Iris pigment epithelial cell (primary cell): ENCODE measurements at places on chromosomes 4 and X.
A peak's percentile ranks its signal among the peaks of the same experiment; 100 is the strongest.

DNA sequence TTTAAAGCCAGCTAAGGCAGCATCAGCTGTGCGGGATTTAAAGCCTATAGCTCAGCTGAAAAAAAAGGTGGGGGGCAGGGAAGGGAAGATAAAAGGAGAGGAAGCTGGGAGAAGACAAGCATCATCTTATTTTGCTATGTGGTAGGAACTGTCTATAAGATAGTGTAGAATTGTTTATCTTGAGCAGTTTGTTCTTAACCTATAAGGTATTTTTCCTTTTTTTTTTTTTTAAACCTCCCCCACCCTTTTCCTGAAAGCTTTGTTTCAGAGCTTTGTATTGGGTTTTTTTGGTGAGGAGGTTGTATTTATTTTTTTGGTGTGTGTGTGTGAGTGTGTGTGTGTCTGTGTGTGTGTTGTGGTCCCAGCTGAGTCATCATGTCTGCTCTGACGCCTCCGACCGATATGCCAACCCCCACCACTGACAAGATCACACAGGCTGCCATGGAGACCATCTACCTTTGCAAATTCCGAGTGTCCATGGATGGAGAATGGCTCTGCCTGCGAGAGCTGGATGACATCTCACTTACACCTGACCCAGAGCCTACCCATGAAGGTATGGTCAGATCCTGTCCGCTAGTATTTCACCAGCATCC is 531 bp downstream of the RUFY3 start:
- peak; percentile 87 for DNase-seq

DNA sequence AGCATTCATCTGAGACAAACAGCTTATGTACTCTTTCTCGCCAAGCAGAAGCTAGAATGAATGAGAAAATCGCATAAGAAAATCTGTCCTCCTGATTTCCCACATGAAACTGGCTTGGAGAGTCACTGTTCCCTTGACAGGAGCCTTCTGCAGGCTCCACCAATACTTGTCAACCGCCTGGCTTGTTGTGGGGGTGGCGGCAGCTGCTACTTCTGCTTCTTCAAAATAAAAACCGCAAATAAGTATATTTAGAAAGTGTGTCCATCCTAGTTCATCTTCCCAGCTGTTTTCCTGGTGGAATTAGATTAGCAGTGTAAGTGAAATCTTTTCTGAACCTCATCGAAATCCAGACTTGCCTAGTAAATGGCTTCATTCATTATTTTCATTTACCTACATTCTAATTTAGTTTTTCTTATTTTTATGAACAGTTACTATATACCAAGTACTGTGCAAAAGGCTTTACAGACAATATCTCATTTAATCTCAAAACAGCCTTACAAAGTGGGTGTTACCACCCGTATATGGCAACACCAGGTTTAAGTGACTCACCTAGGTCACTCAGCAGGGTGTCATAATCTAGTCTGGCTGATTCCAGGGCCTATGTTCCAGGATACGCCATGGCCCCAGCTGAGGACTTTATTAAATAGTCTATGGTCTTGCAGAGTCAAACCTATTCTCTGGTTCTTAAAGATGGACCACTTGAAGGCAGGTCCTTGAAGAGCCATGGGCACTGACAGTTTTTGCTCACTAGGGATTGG is 104.6 kb upstream of the IGFBP7 start:
- DNase-seq: no peak

DNA sequence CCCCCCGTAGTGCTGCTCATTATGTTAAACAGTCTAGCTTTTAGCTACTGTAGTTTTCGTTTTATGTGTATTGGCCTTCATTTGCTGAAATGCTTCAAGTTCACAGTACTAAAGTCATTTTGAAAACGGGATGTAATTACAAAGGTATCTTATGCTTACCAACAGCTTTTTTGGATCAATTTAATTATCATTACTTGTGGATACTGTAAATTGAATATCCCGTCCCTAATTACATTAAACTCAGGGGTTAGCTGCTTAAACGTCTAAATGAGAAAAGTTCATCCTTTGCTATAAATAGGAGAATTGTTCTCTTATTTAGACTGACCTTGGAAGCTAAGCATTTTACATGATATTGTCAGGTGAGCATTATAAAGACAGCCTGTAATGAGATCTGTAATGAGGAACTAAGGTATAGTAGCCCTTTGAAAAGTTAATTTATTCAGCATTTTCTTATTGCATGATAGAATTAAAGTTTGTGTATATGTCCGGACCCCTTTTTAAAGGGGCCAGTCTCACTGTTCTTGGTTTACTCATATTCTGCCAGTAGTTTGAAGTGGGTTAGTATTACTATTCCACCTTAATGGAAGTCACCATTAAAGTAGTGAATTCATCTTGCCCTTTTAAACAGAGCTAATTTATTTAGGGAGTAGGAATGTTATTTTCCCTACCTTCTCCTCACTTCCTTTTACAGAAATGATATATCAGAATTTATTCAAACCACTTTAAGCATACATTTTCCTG is 252.6 kb downstream of the TENM3 start:
- DNase-seq: no peak

GRCh38 chr4:70914631-70915030 is 12.5 kb downstream of the MOB1B start:
- no peak for DNase-seq

DNA sequence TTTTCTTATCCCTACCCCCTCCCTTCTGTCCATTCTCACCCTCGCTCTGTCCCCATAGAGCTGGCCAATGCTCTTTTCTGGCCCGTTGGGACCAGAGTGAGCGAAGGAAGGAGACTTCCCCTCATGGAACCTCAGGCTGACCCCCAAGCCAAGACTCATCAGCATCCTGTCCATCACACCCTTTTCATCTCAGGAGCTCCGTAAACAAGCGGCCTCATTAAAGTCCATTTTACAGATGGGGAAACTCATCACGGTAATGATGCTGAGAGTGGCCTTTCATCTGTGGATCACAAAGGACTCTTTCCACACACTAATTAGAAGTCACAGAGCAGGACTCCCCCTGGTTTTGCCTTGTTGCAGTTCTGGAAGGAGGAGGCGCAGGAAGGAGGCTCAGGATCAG is 67.4 kb upstream of the SLC34A2 start:
- DNase-seq: no peak

DNA sequence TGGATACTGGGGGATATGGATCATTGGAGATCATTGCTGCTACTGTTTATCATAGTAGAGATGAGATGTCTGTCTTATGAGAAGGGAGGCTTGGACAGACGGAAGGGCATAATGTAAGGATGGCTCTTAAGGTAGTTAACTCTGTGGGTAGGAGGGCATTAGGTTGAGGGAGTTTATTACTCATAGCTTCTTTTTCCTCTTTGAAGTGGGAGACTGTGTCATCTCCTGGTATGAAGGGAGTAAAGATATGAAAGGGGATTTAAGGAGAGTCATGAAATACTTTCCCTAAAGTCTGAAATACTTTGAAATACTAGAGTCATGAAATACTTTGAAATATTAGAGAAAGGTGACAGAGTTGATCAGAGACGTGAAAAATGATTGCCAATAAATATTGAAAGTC is 255.5 kb upstream of the PITX2 start:
- DNase-seq: no peak

DNA sequence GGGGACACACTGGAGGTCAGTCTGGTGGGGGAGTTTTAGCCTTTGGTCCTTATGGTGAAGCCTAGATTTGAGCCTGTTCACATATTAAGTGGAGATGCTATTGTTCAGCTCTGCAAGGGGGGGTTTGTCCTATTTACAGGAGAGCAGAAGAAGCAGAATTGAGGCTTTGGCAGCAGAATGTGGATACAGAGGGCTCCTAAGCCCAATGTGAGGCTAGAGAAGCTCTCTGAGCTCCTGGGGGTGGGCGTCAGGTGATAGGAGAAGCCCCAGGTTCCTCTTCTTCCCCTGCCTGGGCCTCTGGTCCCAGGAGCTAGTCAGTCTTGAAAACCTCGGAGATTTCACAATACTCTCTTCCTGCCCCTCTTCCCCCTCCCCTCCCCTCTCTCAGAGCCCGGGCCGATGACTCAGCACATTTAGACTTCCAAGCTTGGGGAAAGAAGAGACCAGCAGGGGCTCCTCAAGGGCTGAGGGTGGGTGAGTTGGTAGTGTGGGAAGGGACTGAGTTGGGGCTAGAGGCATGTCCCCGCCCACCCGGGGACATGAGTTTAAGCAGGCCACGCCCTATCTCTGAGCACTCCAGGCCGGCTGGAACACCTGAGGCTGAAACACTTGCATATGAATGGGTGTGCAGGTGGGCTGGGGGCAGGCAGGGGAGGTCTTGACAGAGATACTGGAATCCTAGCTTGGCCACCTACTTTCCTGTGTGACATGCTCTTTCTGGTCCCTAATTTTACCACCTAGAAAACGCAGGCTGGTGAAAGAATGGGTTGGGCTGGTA is 3.4 kb downstream of the TFE3 start:
- DNase-seq: peak; percentile 93

- DNase-seq: no peak
Observed at GRCh38 chr4:70808151-70808550, 31.5 kb downstream of the GRSF1 start.

- DNase-seq: no peak
Observed at GRCh38 chr4:95510877-95511276, 37.9 kb downstream of the UNC5C start.

DNA sequence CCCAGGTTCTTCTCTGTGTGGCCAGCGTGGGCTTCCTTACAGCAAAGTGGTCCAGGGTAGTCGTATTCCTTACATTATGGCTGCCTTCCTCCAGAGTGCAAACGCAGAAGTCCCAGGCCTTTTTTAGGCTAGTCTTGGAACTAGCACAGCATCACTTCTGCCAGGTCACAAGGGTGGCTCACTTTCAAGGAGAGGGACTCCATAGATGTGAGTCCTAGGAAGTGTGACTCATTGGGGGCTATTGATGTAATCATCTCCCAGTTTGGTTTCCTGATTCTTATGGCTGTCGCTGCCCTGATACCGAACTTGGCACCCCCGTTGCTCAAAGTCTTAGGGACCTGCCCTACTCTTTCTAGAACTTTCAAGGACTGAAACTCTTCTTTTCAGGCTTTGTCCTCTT is 140.0 kb downstream of the DCK start:
- DNase-seq: peak; percentile 7

- no peak for DNase-seq
Observed at GRCh38 chr4:173500841-173501591, 29.0 kb downstream of the HAND2 start.

GRCh38 chr4:24655326-24655725 is 71.0 kb upstream of the DHX15 start:
- no peak for DNase-seq

DNA sequence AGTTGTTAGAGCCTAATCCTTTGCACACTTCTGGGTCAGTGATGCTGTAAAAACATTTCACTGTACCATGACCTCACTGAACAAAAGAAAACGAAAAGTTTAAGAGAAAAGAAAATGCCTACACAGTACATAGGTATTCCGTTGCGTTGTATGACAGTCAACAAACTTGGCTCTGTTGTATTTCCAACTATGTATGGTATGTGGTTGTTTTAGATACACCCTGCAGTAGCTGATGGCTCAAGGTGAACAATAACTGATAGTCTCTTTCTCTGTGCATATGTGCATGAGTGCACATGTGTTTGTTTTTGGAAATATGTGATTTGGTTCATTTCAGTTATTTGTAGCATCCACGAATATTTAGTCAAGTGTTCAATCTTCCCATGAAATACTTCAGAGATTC is 176.0 kb downstream of the BMPR1B start:
- peak; percentile 34 for DNase-seq

DNA sequence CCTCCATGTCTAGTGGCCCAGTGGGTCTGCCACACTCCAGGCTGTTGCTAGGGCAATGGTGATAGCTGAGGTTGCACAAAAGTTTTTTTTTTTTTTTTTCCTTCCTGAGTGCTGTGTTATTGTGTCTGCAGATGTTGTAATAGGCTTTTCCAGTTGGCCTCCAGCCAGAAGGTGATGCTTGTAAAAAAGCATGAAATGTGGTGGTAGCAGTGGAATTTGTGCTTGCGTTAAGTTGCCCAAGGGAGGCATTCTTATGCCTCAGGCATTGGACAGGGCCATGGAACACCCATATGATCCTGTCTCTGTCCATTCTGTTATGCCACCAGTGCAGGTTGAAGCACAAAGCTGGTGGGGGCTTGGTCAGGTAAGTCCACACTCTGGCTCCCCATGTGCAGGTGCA is 660.5 kb upstream of the SPANXN1 start:
- peak; percentile 54 for DNase-seq

DNA sequence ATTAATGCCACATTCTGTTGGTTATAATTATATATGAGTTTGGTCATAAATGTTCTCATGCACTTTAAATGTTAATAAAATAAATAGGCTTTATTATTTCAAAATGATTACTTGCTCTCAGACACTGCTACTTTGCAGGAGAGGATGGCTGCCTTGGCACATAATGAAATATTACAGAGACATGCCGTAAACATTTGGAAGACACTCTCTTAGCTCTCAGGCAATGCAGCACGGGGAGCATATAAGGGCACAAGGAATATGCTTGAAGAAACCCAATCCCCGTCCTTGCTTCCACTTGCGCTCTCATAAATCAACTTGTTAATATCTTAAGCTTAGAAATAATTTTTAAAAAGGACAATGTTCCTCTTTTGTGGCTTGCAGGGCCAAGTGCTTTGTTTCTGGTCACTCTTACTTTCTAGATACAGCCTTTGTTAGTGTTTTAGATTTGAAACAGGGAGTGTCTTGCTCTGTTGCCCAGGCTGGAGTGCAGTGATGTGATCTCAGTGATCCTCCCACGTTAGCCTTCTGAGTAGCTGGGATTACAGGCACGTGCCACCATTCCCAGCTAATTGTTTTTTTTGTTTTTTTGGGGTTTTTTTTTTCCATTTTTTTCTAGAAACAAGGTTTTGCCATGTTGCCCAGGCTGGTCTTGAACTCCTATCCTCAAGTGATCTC is 445.0 kb downstream of the SPRY1 start:
- no peak for DNase-seq

GRCh38 chr4:101282076-101282844 is 65.1 kb downstream of the PPP3CA start:
- no peak for DNase-seq

GRCh38 chrX:47749185-47749967 is 87.3 kb upstream of the ZNF81 start:
- peak; percentile 44 for DNase-seq

GRCh38 chrX:10243106-10243505 is 86.3 kb downstream of the CLCN4 start:
- DNase-seq: peak; percentile 7

GRCh38 chr4:79673377-79673776 is 265.3 kb upstream of the GK2 start:
- no peak for DNase-seq

GRCh38 chr4:27013012-27013411 is 152.4 kb downstream of the STIM2 start:
- DNase-seq: no peak
